ENCODE measurements at places on chromosomes 12 and 14.

DNA sequence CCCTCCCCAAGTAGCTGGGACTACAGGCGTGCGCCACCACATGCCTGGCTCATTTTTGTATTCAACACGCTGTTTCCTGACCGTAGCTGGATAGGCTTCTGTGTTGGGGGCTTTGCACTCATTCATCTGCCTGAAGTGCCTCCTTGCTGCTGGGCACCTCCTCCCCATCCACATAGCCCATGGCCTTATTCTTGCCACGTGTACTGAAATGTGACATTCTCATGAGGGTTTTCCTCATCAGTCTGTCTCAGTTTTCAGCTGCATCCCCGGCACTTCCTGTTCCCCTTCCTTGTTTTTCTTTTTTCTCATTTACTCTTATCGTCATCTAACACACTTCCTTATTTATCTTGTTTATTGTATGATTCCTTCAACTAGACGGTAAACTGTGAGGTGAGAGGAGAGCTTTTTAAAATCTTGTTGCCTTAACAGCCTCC, 36.6 kb downstream of the RCOR1 start:
- no peak for DNase-seq

GRCh38 chr12:40892528-40892927, 200.3 kb downstream of the CNTN1 start:
- no peak for DNase-seq

GRCh38 chr12:90455756-90456155, 499.2 kb downstream of the CCER1 start:
- DNase-seq, result no peak

DNA sequence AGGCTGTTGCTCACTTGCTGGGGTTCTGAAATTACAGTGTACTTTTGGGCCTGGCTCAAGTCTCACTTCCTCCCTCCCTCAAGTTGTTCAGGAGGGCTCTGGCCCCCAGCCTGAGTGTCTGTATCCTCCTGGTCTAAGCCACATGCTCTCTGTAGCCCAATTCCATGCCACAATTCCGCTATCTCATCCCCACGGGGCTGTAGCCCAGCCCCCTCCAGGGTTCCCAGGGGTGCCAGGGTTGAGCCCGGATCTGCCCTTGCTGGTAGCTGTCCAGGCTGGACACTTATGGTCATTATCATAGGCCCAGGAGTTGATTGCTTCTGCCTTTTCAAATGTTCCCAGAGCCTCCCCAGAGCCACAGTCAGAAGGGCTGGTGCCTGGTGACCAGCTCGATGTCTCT, 65.3 kb downstream of the PRIMA1 start:
- no peak for DNase-seq

GRCh38 chr14:31084385-31084784, 58.2 kb upstream of the STRN3 start:
- DNase-seq, result no peak

- DNase-seq, result no peak
Measured at GRCh38 chr12:90331262-90331661, 622.6 kb upstream of the ATP2B1 start.

GRCh38 chr14:63598807-63599206, 42.9 kb downstream of the WDR89 start:
- no peak for DNase-seq

DNA sequence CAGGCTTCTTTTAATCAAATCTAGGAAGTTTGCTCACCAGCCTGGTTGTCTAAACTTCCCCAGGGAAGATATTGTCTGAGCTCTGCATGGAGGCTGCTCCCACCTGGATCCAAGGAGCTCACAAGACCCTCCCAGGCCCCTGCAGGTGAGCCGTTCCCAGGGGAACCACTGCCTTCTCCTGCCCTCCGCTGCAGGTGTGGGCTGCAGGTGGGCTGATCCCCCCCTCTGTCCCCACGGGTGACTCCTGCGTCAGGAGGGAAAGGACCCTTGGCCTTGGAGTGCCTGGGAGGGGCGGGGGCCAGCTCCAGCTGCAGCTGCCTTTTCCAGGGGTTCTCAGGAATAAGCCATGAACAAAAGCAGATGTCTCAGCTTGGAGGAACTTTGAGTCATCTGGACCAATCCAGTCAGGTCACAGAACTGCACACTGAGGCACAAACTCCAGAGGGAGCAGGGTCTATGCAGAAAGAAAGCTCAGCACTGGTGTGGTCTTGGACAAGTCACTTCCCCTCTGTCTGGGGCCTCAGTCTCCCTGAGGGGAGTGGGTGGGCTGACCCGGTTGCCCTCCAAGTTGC, 246.6 kb upstream of the RTL1 start:
- DNase-seq, result no peak

DNA sequence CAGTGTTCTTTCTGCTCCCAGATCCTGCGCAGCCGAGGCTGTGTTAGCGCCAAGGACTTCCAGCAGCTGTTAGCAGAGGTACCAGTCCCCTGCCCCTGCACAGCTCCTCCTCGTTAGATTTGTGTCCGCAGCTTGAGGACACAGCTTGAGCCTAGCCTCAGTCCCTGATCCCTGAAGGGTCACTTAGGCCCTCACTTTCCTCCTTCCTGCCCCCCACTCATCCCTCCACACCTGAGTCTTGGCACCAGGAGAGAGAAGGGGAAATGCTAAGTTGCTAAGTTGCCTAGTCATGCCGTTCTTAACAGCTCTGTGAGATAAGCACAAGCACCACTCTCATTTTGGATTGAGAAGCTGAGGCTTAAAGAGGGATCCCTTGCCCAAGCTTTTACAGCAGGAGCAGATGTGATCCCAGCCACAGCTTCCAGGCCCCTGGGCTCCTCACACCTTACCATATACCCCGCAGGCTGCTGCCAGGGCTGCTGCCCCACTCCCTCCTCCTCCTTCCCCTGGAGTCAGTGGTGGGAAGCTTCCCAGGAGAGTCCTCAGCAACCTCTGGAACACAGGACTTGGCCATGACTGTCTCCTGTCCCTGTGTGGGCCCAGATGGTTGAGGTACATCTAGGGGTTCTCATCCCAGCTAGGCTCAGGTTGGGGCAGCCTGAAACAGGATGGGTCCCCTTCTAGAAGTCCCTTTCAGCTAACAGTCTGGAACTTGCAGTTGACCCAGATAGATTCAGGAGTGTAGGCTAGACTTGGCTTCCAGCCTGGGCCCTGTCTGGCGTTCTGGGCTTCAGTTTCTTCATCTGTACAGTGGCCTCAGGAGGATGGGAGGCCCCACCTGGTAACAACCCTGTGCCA, 975 bp downstream of the OGFOD2 start:
- DNase-seq, result no peak

- DNase-seq, result no peak
Measured at GRCh38 chr14:61429316-61429715, 107.9 kb downstream of the PRKCH start.

GRCh38 chr12:65325183-65325582, 46.7 kb downstream of the MSRB3 start:
- no peak for DNase-seq

GRCh38 chr12:8947737-8948136, 1.7 kb downstream of the M6PR start:
- no peak for DNase-seq

GRCh38 chr12:22190-22529, 44.4 kb upstream of the IQSEC3 start:
- no peak for DNase-seq

GRCh38 chr12:104643819-104644669, 187.3 kb downstream of the CHST11 start:
- DNase-seq, result no peak

Measured in caudate nucleus (tissue), 63 donors.